ENCODE measurements at places on chromosomes 5 and 9.

- DNase-seq: peak; percentile 39
These were observed 110.1 kb downstream of the SIL1 start for GRCh38 chr5:139088024-139088423.

GRCh38 chr5:157665467-157666070 lies 5.8 kb upstream of the C5orf52 start:
- no peak for DNase-seq

GRCh38 chr9:130466537-130467217 lies 21.9 kb downstream of the ASS1 start:
- no peak for DNase-seq

DNA sequence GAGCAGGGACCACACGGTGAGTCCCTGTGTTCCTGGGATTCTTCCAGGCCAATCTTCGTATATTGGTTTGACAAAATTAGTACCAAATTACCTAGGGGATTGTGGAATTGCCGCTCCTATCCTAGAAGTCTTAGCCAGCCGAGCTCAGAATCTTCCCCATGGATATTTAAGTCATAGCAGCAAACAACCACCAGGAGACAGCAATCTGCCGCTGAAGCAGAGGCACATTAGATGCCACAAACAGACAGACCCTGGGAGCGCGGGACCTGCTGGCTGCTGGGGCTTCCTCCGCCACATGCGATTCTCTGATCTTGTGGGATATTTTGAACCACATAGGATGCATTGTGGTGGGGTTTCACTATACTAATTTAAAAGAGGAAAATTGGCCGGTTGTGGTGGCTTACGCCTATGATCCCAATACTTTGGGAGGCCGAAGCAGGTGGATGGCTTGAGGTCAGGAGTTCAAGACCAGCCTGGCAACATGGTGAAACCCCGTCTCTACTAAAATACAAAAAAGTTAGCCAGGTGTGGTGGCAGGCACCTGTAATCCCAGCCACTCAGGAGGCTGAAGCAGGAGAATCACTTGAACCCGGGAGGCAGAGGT lies 31.7 kb upstream of the ZBTB43 start:
- no peak for DNase-seq

- DNase-seq: no peak
These were observed 280.3 kb upstream of the WWC1 start for GRCh38 chr5:168011096-168011495.

DNA sequence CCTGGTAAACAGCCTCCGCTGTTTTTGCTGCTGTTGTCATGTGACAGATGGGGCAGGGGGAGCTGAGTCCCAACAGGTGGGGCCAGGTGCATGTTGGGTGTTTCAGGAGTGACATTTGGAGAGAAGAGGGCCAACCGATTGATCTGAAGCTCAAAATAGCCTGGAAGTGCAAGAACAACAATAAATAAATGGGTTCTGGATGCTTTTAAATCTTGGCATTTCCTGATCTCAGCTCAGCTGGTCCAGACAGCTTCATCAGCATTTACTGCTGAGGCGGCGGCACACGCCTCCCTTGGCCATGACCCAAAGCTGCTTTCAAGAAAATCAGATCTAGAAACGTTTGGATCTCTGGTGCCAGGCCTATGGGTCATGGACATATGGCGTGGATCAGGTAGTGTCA lies 70.5 kb downstream of the PPARGC1B start:
- no peak for DNase-seq

DNA sequence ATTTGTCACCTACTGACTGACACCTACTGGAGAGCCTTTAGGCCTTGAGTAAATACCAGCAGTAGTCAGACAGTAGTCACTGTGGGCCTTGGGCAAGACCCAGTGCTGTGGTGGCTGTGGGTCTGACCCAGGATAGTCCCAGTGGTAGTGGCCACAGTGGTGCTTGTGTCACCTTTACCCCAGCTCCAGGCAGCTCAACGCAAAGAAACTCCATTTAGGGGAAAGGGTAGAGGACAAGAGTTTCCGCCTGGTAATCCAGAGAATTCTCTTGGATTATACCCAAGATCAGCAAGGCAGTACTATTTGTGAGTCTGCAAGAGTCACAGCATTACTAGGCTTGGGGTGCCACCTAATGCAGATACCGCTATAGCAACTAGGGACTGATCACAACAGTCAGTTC lies 28.9 kb downstream of the CERT1 start:
- DNase-seq: no peak

DNA sequence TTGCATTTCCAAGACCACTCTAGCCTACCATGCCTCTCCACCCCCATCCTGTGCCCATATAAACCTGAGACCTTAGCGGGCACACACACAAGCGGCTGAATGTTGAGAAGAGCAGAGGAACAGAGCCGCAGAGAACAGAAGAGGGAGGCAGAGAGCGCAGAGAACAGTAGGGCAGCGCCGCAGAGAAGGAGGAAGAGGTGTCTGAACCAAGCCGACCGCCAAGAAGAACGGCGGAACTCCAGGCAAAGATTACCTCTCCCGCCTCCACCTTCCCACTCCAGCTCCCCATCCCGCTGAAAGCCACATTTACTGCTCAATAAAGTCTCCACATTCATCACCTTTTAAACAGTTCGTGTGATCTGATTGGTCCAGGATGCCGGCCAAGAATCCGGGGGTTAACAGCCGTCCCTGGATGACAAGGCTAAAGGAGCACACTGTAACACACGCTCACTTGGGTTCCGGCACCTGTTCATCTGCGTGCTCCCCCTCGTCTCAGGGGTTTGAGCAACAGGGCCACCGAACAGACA lies 33.2 kb downstream of the GRIN3A start:
- DNase-seq: no peak

DNA sequence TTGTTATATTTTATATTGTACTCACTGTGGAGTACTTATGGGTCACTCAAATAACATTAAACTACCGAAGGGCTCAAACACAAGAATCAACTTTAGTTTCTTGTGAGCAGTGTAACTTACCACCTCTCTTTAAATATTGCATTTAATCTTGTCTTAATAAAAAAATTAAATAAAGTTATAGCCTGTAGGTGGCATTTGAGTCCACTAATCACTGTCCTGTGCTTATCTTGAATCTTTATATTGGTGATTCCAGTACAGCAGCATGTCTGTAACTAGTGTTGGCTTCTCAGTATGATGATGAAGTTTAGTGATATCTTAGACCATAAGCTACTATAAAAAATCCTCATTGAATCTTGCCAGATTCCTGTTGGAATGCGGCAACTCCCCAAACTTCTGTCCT lies 313.8 kb downstream of the FAM170A start:
- DNase-seq: no peak

GRCh38 chr9:78001946-78002731 lies 29.5 kb downstream of the GNAQ start:
- DNase-seq: no peak

DNA sequence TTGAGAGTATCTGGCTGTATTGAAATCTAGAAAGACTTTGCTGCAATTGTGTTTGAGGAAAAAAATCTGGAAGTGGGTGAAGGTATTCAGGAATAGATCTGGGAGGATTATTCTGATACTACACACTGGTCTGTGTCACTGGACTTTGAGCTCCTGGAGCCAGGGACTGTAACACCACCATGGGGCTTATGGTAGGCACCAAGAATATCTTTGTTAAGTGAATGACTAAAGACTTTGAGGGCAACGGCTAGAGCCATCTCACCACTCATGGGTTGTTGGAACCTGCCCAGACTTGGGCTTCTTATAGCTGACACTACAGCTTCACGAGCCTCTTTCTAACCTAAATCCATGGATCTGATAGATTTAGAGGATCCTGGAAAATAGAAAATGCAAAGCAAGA lies 10.2 kb downstream of the NFX1 start:
- DNase-seq: no peak

- DNase-seq: no peak
These were observed 142.1 kb downstream of the MED10 start for GRCh38 chr5:6236170-6236793.

DNA sequence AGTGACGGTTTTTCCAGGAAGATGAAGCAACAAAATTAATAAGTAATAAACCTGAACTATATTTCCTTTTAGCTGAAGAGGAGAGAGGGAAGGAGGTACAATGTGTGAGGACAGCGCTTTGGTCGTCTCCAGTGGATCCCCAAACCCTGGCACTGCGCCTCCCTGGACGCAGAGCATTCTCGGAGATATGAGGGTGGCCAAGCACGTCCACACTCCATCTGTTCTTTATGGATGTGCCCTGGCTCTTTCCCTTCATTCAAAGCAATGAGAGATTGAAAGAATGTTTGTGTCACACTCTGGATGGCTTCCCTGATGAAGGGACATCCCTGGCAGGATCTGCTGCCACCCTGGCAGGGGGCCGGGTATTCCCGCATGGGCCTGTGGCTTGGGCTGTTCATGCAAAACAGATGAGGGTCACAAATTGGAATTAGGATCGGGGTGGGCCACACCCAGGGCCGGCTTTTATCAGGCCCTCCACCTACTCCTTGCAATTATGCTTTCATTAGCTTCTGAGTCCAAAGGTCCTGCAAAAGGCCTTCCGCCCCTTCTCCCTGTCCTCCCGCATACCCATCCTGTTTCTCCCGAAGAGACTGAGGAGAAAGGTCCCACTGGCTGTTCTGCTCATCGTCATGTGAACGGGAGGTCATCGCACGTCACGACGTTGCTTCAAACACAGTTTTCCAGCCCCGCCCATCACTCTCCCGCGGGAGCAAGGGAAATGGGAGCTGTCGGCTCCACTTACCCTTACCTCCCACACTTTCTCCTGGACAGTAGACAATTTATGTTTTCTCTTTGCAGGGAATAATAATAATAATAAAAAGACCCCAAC lies 286.1 kb upstream of the IRX4 start:
- DNase-seq: no peak

DNA sequence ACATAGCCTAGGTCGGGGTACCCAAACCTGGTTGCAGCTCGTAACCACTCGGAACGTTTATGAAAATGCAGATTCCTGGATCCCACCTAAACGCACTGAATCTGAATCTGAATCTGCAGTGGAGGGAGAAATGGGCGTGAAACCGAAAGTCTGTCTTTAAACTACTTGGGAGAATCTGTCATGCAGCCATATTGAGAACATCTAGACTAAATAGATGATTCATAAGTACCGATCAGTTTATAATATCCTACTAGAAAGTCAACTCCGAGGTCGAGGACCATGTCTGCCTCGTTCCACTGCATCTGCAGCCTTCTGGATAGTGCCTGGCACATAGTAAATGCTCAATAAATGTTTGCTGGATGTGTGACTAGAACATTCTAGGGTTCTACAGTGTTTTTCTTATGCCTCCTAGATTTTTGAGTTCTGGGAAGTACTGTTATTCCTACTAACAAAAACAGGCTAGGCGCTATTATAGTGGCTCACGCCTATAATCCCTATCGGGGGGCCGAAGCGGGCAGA lies 632 bp downstream of the COQ4 start:
- no peak for DNase-seq

- DNase-seq: no peak
These were observed 132.8 kb upstream of the PAPPA start for GRCh38 chr9:116020801-116021200.

GRCh38 chr5:54959673-54960418 lies 25.5 kb downstream of the ESM1 start:
- no peak for DNase-seq

- DNase-seq: no peak
These were observed 186.1 kb downstream of the FSTL4 start for GRCh38 chr5:133426264-133426663.

- DNase-seq: no peak
These were observed 37.3 kb upstream of the TMEM252 start for GRCh38 chr9:68577774-68578591.

DNA sequence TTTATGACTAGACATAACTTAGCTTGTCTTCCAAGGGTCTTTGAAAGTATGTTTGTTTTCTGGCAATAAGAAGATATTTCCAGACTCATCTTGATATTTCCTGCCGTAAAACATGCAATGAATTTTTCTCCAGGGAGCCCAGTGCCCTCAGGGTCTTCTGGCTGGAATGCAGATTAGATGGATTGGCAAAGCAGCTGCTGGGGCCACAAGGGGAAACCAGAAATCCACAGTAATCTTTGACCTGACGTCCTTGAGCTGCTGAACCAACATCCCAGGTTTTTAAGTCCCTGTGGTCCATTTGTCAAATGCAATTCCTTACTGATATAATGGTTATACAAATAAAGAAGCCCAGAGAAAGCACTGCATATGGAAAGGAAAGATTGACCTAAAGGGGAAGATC lies 93.0 kb downstream of the THBS4 start:
- DNase-seq: no peak

Measured in bone marrow (tissue), 2 donors.